ENCODE measurements at places on chromosomes 11 and 22.

DNA sequence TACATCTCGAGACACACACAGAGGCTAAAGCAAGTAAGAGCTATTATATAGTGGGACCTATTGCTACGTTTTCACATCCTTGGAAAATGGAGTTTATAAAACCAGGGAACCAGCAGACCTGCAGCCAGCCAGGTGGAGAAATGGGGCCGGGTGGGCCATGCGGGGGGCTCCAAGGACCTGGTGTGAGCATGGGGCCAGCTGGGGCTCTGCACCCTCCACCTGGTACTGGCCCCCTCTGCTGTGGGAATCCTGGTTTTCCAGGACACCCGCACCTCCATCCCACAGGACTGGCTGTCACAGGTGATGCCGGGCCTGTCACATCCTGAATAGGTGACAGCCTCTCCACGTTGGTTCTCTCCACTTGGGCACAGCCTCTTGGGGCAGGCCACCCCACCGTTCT, 11.3 kb downstream of the DHCR7 start:
- DNase-seq, result no peak

DNA sequence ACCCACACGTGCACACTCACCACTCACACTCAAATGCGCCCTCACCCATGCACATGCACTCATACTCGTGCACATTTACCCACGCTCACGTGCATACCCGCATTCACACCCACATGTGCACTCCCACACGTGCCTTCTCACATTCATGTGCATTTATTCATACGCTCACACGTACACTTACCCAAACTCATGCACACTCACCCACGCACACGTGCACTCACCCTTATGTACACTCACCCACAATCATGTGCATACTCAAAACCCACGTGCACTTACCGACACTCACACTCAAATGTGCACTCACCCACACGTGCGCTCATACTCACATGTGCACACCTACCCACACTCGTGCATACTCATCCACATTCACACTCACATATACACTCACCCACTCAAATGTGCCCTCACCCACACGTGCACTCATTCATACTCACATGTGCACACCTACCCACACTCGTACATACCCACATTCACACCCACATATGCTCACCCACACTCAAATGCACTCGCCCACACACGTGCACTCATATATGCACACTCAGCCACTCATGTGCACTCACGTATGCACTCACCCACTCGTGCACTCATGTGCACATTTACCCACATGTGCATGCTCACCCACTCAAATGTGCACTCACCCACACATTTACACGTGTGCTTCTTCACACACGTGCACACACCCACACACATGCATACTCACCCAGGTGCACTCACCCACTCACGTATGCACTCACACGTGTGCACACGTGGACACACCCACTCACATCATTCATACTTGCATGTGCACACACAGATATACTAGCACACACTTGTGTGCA, 84.4 kb downstream of the TRMU start:
- DNase-seq, result no peak

DNA sequence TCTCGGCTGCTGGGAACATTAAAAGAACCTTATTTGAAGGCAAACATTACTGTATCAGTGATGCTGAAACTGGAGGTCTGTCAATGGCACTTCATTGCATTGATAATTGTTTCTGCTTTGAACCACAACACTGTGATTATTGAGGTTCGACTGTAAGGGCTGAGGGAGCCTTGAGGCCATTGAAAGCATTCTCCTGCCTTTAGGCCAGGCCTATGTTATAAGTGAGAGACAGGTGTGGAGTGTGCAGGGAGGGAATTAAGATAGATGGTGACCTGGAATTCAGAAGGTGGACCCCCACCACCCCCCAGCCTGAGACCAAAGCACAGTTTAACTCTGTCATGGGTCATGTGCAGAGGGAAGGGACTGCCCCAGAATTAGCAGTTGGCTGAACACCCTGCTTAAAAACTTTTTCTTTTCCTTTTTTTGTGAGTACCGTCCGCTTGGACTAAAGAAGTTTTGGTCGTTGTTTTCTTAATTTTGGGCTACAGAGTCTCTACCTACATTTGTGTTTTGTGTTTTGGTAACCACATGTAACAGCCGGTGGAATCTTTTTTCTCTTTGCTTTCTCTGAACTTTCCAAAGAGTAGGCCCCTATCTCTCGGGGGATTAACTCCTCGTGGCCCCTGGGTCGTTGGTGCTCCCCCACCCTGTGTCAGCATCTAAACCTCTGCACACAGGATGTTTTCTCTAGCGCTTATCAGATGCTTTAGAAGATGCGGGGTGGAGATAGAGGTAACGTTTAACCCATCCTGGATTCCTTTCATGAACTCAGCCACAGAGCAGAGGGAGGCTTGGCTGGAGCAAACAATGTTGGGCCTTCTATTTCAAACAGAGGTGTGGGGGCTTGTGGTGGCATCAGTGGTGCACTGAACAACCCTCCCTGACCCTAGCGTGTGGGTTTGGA, 43.7 kb downstream of the ZBTB16 start:
- DNase-seq, result no peak

DNA sequence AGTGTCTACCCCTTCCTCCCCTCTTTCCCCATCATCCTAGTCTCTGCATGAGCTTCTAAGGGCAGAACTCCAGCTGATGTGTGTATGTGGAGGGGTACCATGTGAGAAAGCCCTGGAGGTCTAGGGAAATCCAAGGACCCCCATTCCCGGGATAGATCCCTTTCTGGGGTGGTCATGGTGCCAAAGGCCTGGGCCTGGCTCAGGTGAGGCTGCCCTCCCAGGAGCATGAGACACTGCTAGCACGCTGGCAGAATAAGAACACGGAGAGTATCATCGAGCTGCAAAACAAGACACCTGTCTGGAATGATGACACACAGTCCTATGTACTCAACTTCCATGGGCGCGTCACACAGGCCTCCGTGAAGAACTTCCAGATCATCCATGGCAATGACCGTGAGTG, 19.6 kb downstream of the TUB start:
- no peak for DNase-seq

DNA sequence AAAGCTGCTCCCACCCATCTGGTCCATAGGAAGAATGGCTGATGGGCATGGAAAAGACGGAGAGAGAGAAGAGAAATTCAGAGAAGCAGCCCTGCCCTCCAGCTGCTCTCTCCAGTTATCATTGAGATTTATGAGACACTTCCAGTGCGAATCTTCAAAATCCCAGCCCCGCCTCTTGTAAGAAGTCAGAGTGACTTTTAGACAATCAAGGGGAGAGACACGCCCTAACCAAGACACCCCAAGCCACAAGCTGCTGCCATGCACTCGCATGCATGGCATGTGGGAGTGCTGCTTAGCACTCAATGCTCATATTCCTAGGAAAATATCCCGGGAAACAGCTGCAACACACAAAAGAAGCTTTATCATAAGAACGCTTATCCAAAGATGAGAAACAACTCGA, 110.6 kb upstream of the BID start:
- DNase-seq, result no peak

DNA sequence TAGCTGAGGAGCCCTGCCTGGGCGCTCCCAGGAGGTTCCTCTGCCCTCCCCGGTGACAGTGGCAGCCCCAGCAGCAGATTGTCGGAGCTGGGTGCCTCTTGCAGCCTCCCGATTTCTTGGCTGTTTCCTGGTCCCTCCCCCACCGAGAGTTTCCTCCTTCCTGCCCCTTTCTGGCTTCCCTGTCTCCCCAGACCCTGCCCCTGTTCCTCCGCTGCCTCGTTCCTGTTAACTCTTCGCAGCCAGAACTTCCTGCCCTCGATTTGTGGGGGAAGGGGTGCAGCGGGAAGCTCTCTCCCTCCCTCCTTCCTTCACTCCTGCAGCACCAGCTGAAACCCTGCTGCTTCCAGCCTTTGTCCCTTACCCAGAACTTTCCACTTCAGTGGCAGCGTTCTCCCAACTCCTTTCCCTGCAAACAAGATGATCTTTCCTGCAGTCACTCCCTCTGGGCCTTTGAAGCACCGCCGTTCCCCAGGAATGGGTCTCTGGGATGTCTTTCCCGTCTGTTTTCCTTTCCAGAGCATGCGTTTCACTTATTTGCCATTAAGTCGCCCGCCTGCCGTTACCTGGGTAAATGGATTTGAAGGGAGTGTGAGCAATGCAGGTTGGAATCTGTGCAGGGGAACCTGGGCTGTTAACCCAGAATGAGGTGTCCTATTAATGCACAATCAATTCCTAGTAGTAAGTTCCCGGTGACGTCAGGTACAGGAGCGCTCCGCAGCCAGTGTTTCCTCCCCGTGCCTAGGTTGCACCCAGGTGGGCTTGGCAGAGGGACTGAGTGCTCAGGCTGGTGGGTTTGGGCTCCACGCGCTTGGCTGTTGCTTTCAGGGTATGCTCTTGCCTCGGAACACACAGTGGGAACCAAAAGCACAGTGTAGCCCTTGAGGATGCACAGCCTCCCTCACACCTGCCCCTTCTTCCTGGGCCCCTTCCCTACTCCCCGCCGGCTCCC, 4.3 kb downstream of the GRK2 start:
- no peak for DNase-seq

- no peak for DNase-seq
Measured at GRCh38 chr11:407651-408123, 7.1 kb downstream of the SIGIRR start.

GRCh38 chr11:121996574-121996973, 119.4 kb downstream of the BLID start:
- DNase-seq, result no peak

- DNase-seq, result no peak
Measured at GRCh38 chr11:24078018-24078417, 418.8 kb upstream of the LUZP2 start.

DNA sequence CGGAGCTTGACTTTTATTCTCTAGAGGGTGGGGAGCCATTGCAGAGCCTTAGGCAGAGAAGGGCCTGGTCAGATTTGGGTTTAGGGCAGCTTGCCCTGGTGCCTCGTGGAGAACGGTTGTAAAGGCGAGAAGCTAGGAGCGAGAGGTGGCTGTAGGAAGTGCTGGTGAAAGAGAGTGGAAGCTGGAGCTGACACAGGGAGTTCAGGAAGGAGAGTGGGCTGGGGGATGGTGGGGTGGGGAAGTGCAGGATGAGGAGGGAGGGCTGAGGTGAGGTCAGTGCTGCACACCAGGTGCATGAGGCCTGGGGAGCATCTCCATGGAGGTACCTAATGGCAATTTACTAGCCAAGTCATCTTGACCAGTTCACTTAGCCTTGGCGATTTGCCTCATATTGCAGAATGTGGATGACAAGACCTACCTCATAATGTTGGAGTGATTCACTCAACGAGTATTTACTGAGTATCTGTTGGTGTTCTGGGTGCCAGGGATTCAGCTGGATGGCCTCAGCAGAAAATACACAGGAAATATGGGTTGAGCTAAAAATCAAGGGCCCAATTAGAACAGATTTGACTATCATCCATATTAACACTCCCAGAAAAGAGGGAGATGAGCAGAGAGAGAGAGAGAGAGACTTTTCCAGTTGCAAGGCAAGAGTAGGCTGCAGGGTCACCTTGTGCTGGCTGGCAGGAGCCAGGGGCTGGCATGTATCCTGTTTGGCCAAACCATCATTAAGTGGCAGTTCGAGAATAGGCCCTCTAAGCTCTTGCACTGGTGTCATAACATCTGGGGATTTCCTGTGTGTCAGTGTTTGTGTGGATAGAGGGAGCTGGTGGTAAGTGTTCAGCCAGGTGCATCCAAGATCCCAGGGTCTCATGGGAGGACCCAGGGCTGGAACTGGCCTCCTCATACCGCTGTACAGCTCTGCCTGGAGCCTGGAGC, 44.4 kb upstream of the CLDN5 start:
- peak; percentile 64 for DNase-seq

GRCh38 chr11:44096360-44097185, 1.1 kb downstream of the EXT2 start:
- DNase-seq, result no peak

DNA sequence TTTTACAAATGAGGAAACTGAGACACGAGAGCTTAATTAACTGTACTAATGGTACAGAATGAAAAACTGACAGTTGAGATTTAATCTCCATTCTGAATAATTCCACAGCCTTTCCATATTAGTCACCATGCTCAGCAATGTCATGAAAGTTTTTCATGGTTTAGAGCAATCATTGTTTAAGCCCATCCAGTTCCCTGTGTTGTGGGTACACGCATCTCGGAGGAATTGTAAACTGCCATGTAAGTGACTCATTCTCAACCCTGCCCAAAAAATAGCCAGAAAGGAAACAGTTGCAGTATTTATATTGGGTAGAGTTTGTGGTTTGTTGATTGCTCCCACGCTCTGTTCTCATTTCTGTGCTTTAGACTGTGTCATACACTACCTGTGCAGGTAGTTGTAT, 1790.8 kb downstream of the LRRC4C start:
- DNase-seq, result no peak

DNA sequence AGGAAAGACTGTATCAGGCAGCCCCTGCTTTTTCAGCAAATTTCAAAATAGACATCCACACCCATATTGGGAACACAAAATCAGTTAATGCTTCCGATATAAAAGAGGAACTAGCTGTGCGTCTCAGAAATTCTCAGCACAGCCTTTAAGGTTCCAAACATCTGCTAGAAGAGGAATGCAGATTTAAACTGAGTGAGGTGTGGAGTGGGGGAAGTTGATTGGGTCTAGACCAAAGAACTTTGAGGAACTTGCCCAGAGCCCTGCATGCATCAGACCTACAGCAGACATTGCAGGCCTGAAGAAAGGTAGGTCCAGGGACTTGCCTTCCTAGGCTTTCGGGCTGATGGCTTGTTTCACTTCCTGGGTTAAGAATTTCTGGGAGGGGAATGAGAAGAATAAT, at the start of gene MS4A4A:
MS4A4A (plus strand) TSS at position 255 of the 400 bp plus-strand sequence; CDS start at position 265, 10 bp downstream.
- no peak for DNase-seq

DNA sequence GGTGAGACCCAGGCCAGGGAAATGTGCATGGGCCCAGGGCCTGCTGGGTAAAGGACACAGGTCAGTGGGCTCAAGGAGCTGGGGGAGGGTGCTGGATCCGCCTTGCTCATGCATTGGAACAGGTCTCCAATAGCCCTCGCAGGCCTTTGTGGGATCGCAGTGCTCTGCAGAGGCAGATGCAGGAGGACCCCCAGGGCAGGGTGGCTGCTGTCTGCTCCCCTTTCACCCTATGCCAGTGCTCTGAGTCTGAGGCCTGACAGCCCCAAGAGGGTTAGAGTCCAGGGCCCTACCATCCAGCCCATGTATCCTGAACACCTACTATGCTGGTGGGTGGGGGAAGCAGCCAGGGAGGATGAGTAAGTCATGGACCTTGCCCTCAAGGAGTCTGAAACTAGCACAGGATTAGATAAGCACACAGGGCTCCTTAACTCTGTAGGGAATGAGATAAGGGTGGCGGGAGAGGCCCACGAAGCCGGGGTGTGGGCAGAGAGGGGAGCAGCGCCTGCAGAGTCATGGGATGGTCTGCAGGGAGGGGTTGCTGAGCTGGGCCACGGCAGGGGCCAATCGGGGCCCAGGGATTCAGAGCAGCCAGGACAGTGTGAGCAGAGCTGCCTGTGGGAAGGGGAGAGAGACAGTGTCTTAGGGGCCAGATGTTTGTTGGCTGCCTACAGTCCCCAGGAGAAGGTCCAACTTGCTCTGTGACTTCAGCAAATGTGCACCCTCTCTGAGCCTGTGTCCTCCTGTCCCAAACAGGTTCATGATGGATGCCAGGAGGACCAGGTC, 10.5 kb upstream of the EHD1 start:
- no peak for DNase-seq

GRCh38 chr22:30841273-30841672, 127.3 kb downstream of the MORC2 start:
- no peak for DNase-seq

GRCh38 chr11:106697058-106697457, 321.2 kb downstream of the GUCY1A2 start:
- DNase-seq, result peak; percentile 65
